AG09319 (cell line): ENCODE measurements at places on chromosomes 3 and 15.

DNA sequence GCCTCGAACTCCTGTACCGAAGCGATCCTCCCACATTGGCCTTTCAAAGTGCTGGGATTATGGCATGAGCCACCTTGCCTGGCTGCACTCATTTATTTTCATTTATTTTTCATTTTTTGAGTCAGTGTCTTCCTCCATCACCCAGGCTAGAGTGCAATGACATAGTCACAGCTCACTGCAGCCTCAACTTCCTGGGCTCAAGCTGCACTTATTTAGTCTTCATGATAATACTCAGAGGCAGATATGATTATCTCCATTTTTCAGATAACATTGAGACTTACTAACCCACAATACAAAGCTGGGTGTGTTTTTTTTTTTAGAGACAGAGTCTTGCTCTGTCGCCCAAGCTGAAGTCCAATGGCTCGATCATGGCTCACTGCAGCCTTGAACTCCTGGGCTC lies 10.0 kb downstream of the PRKCI start:
- no peak for DNase-seq

DNA sequence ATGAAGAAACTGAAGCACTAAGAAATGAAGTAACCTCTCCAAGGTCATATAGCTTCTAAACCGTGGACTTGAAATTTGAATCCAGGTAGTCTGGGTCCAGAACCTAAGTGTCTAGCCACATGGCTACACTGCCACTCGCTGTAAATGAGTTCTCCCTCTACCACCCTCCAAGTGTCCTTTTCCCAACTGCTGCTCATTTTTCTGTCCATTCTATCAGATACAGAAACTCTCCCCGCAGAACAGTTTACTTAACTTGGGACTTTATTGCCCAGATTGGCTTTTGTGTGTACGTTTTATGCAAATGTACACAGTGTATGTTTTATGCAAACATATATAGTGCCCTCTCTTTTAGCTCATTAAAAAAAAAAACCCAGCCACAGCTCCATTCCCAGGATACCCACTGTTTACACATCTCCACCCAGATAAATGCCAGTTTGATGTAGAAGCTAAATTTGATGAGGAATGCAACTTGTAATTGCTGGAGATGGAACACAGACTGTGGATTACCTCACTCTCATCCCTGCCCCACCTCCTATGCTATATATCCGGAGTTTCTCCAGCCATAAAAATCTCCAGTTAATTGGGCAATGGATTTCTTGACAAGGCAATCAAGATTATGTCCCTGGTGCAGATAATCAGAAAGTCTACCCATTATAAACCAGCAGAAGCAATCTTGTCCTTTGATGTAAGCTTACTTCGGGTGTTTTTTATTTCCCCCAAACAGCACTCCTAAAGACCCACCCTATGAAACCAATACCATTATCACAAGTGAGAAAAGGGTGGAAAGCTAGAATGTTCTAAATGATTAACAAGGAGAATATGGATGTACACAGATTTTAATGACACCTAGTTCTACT lies 42.0 kb downstream of the THBS1 start:
- DNase-seq: no peak

DNA sequence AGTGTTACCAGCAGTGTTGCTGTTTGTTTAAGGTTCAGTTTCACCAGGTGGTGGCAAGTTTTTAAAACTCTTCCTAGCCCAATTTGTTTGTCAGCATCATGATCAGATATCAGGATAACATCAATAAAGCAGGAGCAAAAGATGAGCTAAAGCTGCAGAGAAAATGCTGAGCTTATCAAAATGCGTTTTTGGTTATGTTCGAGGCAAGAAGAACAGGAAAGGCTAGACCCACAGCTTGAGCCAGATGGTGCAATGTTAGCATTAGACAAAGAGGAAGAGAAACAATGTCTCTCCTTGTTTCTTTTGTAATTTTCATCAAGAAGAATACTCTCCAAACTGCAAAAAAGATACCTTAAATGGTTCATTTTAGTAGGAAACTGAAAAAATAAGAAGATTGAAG lies 66.2 kb downstream of the THRB start:
- DNase-seq: no peak

DNA sequence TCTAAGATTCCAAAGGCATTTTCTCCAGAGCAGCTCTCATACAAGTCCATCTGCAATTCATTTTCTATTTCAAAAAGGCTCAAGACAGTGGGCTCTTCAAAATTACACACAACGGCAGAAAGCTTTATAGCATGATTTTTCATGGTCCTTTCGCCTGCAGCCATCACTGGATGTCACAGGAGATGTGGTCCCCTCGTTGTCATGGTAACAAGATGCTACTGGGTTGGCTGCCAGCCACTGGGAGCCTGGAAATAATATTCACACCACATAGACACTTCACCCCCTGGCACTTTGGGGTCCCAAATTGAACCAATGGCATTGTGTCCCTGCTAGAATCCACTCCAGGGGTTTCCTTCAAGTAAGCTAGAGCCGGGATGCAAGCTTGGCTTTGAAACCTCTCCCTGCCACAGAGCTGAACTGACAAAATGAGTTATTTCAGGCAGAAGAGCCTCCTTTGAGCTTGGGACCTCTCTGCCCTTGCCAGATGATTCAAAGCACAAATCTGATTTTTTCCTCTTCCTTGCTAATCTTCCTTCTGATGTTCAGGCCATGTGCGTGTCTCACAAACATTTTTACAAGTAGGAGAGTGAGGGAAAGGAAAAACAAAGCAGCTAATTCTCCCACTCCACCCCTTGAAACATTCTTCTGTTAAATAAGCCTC lies 512.6 kb upstream of the ADAMTS9 start:
- DNase-seq: no peak
